ENCODE measurements at places on chromosomes 2 and 18.

DNA sequence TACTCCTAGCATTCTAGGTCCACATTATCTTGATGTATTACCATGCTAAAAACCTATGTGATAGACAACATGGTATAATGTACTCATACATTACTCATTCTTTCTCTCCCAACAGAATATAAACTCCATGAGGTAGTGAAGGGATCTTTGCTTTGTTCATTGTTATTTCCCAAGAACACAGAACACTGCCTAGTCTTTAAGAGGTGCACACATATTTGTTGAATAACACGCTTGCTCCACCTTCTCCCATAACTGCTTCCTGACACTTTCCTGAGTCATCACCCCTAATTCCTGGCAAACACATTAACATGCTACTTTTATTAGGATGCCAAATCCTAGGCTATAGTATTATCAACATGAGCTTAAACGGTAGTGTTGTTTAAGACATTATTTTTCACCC lies 41.3 kb downstream of the REV1 start:
- peak; percentile 56 for DNase-seq

- DNase-seq, result no peak
These were observed 239.9 kb downstream of the MTX2 start for GRCh38 chr2:176508984-176509740.

DNA sequence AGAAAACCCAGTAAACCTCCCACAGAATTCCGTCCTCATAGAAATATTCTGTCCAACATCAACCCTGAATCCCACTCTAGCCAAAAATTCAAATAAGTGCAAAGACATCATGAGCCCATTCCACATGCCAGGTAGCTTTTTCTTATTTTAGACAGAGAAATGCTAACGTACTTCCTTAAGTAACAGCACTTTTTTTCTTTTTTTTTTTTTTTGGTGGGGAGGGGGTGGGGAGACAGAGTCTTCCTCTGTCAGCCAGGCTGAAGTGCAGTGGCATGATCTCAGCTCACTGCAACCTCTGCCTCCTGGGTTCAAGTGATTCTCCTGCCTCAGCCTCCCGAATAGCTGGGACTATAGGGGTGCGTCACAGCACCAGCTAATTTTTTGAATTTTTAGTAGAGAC lies 45.5 kb downstream of the ANKRD44 start:
- no peak for DNase-seq

GRCh38 chr2:32627441-32627813 lies 423 bp upstream of the TTC27 start:
- DNase-seq, result peak; percentile 52

DNA sequence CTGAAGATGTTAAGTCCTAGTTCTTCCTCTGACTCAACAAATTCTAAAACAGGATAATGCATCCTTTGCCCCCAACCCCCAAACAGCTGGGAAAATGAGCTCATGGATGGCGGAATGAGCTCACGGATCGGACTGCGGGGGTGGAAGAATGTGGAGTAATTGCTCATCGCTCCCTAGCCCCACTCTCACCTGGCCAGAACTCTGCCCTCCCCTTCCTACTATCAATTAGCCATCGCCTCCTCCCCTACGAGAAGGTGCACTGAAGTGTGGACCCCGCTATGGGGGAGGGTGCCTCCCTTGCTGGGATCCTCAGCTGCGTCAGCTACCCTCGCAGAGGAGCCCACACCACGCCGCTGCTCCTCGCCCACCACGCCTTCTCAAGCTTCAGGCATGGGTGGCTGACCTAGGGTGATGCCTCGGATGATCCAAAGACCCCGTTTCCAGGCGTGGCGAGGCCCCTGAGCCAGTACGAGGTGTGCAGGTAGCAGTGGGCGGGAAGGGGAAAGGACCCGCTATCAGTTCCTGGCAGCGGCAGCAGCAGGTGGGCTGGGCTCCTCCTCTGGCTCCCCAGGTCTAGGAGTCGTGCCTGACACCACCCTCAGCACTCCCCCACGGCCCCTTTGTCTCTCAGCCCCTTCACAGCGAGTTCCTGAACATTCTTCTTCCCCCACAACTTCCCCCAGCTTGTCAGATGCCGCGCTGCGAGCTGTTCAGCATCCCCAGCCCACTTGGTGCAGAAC lies 82.1 kb upstream of the POMC start:
- peak; percentile 75 for DNase-seq

- no peak for DNase-seq
These were observed 72.9 kb upstream of the RBM44 start for GRCh38 chr2:237725661-237726060.

DNA sequence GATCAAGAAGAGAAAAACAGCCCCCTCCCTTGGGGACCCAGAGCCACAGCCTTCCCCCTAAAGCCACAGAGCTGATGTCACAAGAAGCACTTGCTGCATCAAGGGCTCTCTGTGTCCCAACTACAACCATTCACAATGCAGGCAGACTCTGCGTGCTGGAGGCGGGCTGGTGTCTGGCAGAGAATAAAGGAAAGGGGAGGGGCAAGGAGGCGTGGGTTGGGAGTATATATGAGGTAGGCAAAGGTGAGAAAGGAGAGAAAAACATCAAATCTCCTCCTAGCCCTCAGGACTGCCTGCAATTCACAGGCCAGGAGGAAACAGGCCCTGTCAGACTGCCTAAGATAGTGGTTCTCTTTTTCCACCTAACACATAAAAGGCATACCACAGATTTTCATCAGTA lies 48.8 kb upstream of the IHH start:
- no peak for DNase-seq

DNA sequence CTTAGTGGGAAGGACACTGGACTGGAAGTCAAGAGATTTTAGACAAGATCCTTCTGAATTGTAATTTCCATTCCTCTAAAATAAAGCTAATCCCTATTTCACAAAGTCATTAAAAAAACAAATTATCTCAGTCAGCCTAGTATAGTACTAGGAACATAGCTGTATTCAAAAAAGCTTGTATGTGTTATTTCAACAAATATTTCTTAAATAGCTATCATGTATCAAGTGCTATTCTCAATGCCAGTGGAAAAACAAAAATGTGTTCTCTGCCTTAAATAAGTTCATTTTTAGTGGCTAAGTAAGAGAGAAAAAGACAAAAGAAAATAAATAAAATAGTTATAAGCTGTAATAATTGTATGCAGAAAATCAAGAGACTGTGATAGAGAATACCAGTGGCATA lies 541.8 kb upstream of the CDH2 start:
- DNase-seq, result no peak

DNA sequence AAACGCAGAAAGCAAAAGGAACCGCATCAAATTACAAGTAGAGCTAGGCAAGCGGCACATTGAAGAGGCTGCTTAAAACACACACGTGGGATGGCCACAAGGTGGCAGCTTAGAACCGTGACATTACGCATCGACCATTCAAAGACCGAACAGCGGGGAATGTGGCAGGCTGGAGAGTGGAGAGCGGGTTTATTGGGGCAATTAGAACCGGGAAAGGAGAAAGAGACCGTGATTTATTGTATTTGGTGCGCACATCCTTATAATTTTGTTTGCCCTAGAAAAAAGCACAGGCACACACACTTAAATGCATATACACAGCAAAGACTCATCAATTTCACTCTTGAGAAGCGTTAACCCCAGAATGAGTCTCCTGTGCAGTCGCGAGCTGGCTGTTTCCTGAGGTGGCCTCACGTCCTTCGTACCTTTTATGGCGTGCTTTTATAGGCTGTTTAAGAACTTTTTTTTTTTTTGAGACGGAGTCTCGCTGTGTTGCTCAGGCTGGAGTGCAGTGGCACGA lies 31.7 kb upstream of the MEP1B start:
- DNase-seq, result peak; percentile 81

- no peak for DNase-seq
These were observed 218.4 kb upstream of the VRK2 start for GRCh38 chr2:57828221-57828620.
